ENCODE measurements at places on chromosomes 2 and 18. TPM values are rescaled to one million over a fixed set of nuclear protein-coding genes. Genes with fewer than 3 reads are reported as not detected.

GKN1 gene
- total RNA-seq = not detected

CPS1 gene
- 26.4 TPM for total RNA-seq

FECH gene
- 12.6 TPM for total RNA-seq

RND3 gene
- 31.7 TPM for total RNA-seq

ECEL1 gene
- total RNA-seq = not detected
